ENCODE measurements at places on chromosomes 6 and 20.

GRCh38 chr20:33499355-33499754 lies 9.5 kb downstream of the CBFA2T2 start:
- no peak for DNase-seq

DNA sequence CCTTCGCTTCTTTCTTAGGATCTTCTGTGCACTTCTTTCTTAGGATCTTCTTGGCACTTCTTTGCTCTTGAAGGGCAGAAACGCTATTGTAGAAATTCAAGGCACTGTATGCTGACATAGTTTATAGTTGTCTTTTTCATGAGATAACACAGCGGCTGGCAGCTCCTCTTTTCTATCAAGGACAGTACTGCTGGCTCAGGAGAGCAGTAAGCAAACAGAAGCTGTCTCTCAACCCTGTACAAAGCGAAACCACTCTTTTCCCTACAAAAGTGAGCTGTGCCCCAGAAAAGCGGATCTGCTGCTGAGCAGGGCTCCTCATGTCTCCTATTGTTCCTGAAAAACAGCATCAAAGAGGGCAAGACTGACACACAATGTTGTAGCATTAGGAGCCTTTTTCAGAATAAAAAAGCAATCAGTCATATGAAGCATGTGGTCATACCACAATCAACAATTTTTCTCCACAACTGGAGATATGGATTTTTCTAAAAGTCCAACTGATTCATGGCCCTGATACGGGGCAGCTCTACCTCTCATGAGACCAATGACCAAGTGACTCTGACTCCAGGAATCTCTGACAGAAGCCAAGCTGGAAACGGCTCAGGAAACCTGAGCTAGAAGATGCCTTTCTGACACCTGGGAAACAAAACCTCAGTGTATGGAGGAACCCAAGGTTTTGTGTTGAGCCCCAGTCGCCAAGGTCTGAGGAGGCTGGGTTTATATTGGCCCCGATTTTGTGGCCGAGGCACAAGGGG lies 255.9 kb downstream of the ESR1 start:
- no peak for DNase-seq

GRCh38 chr6:16591396-16592222 lies 169.7 kb downstream of the ATXN1 start:
- peak; percentile 10 for DNase-seq

- DNase-seq, result no peak
Measured at GRCh38 chr20:21272679-21273078, 30.5 kb upstream of the XRN2 start.

DNA sequence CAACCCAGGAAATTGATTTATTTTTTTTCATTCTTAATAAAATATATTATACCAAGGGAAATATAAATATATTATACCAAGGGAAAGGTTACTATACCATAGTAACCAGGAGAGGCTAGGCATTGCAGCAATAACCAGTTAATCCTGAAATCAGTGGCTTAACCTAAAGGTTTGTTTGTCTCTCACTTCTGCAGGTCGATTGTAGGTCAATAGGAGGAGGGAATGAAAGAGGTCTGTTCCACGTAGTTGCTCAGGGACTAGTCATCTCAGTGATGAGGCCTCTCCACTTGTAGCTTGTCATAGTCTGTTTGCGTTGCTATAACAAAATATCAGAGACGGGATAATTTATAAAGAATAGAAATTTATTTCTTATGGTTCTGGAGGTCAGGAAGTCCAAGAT lies 168.0 kb downstream of the GJA1 start:
- DNase-seq, result no peak

- DNase-seq, result no peak
Measured at GRCh38 chr6:43976706-43977403, 150.4 kb downstream of the MRPL14 start.

DNA sequence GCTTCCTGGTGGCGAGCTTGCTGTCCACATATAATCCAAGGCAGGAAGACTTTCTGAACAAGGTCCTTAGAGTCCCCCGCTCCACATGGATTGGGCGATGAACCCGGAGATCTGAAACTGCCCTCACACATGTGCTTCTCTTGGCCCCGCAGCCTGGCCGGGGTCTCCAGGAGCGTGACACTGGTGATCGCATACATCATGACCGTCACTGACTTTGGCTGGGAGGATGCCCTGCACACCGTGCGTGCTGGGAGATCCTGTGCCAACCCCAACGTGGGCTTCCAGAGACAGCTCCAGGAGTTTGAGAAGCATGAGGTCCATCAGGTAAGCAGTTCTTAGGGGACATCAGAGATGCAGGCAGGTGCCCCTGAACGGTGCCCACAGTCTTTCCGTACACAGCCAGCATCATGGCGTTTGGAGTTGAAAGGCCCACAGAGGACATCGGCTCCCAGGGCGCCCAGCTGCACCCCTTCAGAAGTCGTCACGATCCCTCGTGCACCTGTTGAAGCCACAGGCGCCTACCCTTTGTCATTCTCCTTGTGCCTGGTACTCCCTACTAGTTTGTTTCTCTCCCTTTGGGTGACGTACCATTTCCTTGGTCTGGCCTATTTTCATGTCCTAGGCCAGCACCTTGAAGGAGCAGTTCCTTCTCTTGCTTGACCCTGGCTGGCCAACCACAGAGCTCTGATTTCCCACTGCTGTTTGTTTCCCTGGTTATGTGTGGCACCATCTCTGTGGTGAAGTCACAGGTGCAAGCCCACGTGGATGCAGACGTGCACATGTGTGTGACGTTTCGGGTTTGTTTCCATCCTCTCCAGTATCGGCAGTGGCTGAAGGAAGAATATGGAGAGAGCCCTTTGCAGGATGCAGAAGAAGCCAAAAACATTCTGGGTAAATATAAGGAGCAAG lies 43.3 kb upstream of the IRF4 start:
- no peak for DNase-seq

GRCh38 chr6:20891161-20891560 lies 356.9 kb downstream of the CDKAL1 start:
- no peak for DNase-seq

DNA sequence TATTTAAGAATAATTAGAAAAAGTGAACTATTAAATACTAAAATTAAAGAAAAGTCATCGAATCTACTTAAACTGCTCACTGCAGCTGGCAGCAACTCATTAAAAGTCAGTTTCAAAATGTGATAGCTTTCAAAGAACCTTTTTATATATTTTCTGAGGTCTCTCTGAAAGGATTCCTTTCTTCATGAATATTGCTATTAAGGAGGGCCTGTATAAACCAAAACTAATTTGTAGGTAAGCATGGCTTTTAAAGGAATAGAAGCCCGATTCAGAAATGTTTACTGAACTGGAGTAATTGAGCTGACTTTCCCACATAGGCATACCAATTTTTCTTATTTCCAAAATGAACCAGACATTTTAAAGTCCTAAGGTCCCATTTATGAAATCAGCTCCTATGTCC lies 41.2 kb upstream of the ENPP1 start:
- DNase-seq, result no peak

DNA sequence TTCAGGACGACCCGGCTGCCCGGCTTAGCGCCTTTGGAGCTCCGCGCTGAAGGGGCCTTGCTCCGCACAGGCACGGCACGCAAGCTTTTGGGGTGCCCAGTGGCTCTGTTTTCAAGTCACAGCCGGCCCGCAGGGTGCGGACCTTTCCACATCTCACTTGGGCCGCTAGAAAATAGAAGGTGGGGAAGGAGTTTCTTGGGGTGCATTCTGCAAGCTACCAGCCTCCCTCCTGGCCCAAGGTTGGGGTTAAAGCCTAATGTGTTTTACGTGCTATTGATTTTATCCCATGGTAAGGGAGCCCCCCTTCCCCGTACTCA lies 561 bp downstream of the KAT14 start:
- no peak for DNase-seq
